NCI-H460 (cell line): ENCODE measurements at places on chromosomes 1 and 21. TPM values are rescaled to one million over a fixed set of nuclear protein-coding genes. Genes with fewer than 3 reads are reported as not detected.

GRCh38 chr1:5711956-5712645 lies 280.1 kb downstream of the NPHP4 start:
- DNase-seq = no peak

GRCh38 chr1:151897991-151898431 lies 11.3 kb downstream of the THEM4 start:
- DNase-seq = no peak

GRCh38 chr1:17250601-17251000 lies 1.7 kb downstream of the PADI3 start:
- no peak for DNase-seq

- no peak for DNase-seq
Observed at GRCh38 chr1:2226525-2227345, 1.4 kb upstream of the SKI start.

DNA sequence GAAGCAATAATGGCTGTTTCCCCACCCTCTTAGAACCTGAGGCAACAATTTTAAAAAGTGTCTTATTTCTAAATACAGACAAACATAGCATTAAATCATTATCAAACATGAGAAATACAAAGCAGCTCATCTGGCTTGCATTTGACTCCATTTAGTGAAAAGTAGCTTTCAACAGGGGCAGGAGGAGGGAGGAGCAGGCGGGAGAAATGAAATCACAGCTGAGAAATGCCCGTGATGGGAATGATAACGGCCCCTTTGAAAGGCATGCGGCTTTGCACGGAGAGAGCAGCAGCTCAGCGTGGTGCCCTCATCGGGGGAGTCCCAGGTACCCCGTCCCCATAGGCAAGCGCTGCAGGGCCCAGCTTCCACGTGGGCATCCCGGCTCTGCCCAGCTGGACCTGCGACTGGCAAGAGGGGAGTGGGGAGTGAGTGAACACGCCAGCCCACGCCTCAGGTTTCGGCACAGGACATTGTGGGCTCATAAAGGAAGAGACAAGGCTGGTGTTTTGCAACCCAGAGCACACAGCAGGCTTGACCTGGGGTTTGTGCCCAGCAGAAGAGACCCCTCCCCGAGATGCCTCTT lies 134.6 kb downstream of the NPHP4 start:
- no peak for DNase-seq

TIPRL gene
- 76.0 and 77.7 TPM in 2 replicates for total RNA-seq

ADGRB2 gene
- total RNA-seq = 2.3 and 2.5 TPM in 2 replicates

SEC16B gene
- total RNA-seq = 0.38 and 0.82 TPM in 2 replicates
